ENCODE measurements at places on chromosomes 12 and 14. TPM values are rescaled to one million over a fixed set of nuclear protein-coding genes. Genes with fewer than 3 reads are reported as not detected.

DNA sequence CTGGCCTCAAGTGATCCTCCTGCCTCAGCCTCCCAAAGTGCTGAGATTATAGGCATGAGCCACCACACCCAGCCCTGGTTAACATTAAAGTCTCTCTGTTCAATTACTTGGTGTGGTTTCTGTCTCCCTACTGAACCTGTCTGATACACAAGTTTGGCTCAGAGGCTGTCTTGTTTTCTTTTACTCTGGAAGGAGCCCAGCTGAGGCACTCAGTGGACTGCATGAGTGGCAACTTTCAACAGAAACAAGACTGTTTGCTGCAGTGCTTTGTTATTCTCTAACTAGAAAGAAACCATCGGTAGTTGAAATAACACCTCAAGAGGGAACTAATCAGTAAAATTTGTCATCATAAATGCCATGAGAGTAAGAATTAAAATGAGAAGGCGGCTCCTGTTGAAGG, 238.7 kb downstream of the FOXN3 start:
- no peak for DNase-seq

GRCh38 chr12:65660096-65660495, 164.2 kb upstream of the HMGA2 start:
- no peak for DNase-seq

DNA sequence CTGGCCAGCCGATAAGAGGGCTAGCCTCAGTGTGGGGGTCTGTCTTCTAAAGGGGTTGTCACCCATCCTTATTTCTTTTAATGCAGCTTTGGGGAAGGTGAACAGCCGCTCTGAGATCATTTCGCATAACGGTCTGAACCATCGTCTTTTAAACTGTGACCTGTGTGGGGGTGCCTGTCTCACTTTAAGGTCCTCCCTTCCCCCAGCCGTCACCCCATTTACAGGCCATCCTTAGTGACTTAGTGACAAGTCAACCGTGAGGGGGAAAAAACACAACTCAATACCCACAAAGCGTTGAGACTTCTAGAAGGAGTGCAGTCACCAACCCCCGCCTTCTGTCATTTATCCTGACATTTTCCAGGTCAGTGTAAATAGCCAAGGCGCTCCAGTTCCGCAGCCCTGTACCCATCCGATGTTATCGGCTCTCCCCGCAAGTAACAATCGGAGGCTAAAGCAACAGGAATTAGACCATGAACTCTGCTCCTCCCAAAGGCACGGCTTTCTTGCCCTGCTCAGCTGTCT, 505 bp upstream of the DENND5B start:
- peak; percentile 5 for DNase-seq

- no peak for DNase-seq
These were observed 13.6 kb downstream of the PLEKHG3 start for GRCh38 chr14:64717870-64718269.

ARMH4 gene
- not detected for total RNA-seq

LMNTD1 gene
- not detected for total RNA-seq

FOXG1 gene
- not detected for total RNA-seq

TAMALIN gene
- 11.1 TPM for total RNA-seq
